ENCODE measurements at places on chromosomes 6 and 20.

GRCh38 chr6:149636124-149636523, 12.4 kb downstream of the KATNA1 start:
- DNase-seq = peak; percentile 73

GRCh38 chr6:18279422-18279821, 15.1 kb upstream of the DEK start:
- DNase-seq = no peak

DNA sequence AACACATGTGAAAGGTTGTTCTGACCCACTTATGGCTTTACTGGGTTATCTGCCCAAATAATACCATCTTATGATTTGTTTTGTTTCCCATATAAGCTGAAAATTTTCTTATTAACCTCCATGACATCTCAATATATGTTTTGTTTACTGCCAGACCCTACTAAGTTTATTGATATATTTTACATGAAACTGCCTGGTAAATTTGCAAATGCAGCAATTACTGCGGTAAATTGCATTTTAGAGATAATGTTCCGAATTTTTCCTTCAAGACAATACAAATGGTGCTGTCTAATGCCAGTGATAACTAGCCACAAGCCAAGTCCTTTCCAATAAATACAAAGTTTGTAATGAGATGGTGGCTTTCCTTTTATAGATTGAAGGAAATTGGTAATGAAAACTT, 275.9 kb downstream of the SAMD5 start:
- DNase-seq = no peak

DNA sequence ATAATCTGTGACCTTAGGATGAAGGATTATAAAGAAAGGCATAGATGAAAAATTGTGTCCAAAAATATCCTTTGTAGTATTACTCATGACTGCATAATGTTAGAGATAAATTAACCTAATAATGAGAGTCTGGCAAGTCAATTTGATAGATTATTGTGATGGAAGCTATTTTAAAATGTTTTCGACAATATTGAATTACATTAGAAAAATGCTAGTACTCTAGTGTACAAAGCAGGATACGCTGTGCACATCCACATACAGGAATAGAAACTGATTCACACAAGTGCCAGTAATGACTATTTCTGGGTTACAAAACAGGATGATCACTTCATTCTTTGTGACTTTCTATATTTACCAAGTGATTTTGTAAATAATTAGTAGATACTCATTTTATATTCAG, 3.3 kb downstream of the SLC17A2 start:
- no peak for DNase-seq

DNA sequence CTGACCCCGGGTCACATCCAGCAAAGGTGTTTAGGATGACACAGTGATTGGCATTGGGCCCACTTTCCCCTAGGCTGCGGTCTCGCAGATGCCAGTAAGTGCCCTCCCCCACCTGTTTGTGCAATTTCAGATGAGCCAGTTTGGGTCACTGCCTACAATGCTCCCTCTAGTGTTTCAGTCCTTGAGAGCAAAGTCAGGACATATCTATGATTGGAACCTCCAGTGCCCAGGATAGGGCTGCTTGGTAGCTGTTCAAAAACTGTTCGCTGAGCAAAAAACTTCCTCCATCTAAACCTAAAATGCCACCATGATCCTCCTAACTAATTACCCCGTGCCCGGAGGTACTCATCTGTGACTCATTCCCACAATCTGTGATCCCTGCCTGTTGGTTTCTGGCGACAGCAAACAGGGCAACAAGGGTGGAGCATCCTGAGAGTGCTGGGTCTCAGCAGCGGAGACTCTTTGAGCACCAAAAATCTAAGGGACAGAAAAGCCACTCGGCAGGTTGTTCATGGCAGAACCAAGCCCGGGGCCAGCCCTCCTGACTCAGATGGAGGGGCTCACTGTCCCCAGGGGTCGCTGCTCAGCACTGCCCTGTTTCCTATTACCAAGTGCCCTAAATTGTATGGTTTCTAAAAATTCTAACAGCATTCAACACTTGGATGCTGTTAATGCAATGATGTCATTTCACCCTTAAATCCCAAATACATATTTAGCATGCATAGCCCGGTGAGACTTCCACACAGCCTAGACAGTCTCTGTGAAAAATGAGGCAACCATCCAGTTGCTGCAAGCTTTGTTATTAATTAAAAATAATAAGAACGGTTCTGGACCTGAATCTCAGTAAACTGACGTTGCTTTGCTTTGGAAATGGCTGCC, 5.0 kb downstream of the VSX1 start:
- peak; percentile 13 for DNase-seq

GRCh38 chr20:50085481-50086365, 27.2 kb downstream of the UBE2V1 start:
- peak; percentile 74 for DNase-seq

- DNase-seq = no peak
Measured at GRCh38 chr6:111354758-111355555, 128.1 kb downstream of the REV3L start.

- DNase-seq = no peak
Measured at GRCh38 chr20:44549123-44549522, 27.3 kb upstream of the SERINC3 start.
